ENCODE measurements at places on chromosomes 7 and 10. TPM values are rescaled to one million over a fixed set of nuclear protein-coding genes. Genes with fewer than 3 reads are reported as not detected.

FAM25A gene
- total RNA-seq: 16.3 TPM

EGFR gene
- 45.7 TPM for total RNA-seq

FXYD4 gene
- not detected for total RNA-seq

ZNF107 gene
- total RNA-seq: 8.3 TPM

- DNase-seq: no peak
Measured at GRCh38 chr7:137360087-137360679, 16.6 kb upstream of the PTN start.

DNA sequence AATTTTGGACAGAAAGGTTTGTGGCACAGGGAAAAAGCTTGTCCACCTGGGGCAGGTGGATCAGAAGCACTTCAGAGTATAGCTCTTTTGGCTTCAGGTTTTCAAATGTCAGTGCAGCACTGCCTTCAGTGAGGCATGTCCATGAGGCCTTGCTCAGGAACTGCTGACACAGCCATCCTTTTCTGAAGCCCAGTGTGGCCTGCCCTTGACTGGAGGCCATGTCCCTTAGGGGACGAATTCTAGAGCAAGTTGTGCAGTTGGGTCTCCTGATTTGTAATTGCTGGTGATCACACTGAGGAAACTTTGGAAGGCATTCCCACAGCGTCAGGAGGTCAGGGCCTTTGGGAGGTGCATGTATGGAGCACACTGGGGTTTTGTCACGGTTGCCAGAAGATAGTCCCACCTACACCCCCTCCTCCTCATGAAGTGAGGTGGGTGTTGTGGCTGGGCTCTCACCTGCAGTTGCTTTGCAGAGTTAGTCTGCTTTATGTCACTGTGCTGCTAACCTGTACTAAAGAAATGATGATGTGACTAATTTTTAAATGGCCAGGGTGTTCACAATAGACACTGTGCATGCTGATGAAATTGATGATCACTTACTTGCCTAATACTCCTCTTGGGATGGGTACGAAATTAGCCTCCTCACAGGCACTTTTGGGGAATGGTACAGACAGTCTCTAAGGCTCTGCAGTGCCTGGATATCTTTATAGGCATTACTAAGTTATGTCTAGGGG is 41.7 kb downstream of the OGDH start:
- DNase-seq: no peak
